ENCODE measurements at places on chromosomes 1 and 21.

- DNase-seq: no peak
These were observed 9.2 kb upstream of the H6PD start for GRCh38 chr1:9225411-9225785.

DNA sequence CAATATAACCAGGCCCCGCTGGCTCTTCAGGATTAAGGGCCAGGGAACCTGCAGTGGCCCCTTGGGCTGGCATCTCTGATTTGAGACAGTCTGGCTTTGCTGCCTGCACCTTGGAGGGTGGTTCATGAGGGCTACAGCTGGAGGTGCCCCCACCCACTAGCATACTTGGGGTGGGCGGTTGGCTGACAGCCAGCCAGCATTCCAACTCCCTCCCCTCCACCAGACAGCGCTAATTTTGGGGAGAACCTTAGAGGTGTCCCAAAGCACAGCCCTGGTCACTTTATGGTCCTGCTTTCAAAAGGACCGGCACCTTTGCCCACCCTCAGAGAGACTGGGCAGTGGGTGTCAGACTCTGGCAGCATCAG, 180.7 kb upstream of the VAMP3 start:
- DNase-seq: no peak

- no peak for DNase-seq
These were observed 98.2 kb downstream of the ATP1A1 start for GRCh38 chr1:116471241-116471640.

GRCh38 chr1:62391369-62391971, 45.4 kb upstream of the USP1 start:
- DNase-seq: no peak

DNA sequence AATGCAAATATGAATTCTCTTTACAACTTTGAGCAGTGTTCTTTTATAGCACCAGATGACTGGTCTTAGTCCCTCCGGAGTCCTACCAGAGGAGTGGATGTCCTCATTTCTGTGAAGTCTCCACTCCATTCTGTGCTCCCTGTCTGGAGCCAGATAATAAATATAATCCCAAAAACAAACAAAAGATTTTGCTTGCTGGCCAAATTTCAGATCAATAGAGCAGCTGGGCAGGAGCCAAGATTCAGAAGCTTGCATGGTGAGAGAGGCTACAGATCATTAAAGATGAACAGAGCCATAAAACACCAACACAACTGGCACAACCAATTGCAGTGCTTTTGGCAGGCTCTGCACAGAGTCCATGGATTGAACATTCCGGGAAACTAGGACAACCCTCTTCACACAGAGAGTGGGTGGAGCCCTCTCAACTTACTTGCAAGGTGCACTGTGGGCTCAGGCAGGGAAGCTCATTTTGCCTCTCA, 231.5 kb upstream of the SNX7 start:
- no peak for DNase-seq

DNA sequence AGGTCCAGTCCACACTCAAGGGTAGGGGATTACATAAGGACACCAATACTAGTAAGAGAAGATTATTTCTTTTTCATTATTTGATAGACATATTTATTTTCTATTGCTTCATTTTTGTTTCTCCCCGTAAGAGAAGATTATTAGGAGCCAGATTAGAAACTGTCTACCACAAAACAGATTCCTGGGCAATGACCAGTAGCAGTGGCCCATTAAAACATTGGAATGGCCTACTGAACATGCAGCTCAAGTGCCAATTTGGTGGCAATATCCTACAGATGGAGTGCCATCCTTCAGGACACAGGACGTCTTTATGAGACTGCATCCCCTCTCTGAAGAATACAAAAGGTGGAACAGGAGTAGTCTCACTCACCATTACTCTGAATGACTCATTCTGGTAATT, 34.0 kb upstream of the ARHGAP29 start:
- no peak for DNase-seq

- no peak for DNase-seq
These were observed 44.1 kb downstream of the SLC5A9 start for GRCh38 chr1:48266576-48266975.

- DNase-seq: no peak
These were observed 182.7 kb downstream of the GRIK3 start for GRCh38 chr1:36851595-36851994.

GRCh38 chr1:217712925-217713597, 81.9 kb downstream of the SPATA17 start:
- no peak for DNase-seq

- DNase-seq: no peak
These were observed 174.8 kb downstream of the NTNG1 start for GRCh38 chr1:107315652-107316051.

GRCh38 chr1:49240709-49241221, 464.1 kb upstream of the BEND5 start:
- no peak for DNase-seq

DNA sequence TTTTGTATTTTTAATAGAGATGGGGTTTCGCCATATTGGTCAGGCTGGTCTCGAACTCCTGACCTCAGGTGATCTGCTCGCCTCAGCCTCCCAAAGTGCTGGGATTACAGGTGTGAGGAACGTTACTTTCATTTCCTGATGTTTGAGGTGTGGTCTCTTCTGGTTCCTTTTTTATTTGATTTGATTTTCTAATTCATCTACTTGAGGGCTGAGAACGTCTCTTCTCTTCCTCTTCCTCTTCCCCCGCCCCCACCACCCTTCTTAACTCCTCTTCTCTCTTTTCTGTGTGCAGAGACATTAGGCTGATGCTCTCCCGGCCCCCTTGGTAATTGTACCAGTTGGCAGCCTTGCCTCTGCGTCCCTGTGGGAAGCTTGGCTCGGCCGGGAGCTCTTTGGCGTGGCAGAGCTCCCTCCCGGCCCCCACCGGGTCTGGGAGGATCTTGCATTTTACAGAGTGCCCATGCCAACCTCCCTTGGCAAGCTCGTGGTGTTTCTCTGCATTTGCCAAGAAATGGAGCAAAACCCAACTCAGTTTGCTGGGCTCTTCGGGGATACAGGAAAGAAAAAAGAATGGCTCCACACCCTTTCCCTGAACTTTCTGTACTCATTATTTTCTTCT, 19.9 kb downstream of the CRYAA start:
- no peak for DNase-seq

DNA sequence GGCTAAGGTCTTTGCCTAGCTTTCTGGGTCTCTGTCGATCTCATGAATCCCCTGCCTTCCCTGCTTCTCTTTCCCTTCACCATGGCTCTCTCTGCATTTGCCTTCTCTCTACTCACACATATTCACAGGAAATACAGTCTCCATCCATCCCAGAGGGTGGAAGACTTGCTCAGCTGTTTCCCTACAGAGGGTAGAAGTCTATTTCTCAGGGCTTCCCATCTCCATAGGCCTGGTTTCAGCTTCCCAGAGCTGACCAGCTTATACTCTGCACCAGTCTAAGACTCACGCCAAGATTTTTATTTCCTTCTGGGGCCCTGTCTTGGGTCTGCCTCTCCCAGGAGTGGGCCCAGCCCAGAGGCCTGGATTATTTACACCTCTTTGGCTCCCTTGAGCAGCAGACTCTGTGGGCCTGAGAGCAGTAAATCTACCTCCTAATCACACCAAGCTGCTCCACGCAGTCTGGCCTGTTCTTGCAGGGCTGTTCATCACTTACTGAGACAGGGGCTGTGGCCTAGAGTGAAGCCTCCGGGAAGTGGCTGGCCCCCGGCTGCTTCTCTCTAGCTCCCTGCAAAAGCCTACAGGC, 102.5 kb downstream of the PLXNA2 start:
- DNase-seq: no peak

GRCh38 chr1:63042278-63042677, 258.3 kb downstream of the ATG4C start:
- no peak for DNase-seq

DNA sequence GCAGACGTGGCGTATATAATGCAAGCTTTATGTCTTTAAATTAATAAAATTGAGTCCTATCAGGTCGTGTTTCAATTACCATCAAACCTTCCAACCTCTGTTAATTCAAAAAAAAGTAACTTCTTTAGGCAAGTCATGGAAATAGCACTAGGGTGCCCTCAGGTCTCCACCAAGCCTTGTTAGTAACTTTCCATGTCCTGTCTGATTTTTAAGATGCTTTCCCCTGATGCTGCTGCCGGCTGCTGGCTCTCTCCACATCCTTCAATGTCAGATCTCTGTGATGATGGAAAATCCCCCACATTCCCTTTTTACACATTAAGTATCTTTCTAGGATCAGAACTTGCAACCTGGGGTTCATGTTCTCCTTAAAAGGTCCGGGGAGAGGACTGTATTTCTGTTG, 3.0 kb downstream of the ERG start:
- DNase-seq: no peak

DNA sequence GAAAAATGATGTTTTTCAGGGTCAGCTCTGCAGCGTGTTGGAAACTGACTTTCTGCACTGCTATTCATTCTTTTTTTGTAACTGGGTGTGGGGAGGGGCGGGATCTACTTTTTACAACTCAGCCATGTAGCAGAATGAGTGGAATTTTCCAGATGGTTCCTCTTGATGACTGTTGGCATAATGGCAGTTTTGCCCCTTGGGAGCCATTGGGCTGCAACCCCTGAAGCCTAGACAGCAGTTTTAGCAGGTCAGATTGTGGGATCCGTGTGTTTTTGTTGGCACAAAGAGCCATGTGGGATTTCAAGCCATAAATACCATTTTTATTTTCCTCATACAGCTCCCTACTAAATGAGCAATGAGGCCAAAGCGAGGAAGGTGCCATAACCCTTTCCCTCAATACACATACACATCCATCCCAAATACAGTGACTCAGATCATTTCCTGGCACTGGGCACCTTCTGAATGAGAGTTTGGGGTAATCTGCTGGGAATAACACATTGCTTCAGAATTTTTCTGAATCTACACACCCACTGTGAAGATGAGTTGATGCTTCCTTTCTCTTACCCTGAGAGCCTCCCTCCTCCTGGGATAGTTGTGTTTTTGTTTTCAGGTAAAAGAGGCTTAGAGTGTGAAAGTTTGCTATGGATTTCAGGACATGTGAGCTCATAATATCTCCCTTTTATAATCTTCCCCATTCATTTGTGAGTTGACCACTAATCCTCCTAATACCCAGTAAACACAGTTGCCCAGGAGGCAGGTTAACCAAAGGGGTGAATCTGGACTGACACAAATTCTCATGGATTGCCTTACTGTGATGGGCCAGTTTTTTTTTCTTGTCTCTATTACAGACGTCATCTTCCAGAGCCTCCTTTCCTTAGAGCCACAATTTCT, 13.1 kb downstream of the S100A10 start:
- DNase-seq: no peak

DNA sequence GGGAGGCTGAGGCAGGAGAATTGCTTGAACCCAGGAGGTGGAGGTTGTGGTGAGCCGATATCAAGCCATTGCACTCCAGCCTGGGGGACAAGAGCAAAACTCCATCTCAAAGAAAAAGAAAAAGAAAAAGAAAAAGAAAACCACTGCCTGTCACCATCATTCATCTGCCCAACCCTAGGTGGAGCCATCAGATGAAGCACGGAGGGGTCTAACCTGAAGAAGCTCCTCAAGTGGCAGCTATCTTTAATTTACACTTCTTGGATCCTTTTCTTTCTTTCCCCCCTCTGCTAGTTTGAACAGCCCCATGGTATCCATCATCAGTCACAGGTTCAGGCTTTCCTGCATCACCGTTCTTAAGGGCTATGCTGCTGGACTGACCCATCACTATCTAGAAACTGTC, 57.0 kb downstream of the PLEKHA6 start:
- DNase-seq: no peak

DNA sequence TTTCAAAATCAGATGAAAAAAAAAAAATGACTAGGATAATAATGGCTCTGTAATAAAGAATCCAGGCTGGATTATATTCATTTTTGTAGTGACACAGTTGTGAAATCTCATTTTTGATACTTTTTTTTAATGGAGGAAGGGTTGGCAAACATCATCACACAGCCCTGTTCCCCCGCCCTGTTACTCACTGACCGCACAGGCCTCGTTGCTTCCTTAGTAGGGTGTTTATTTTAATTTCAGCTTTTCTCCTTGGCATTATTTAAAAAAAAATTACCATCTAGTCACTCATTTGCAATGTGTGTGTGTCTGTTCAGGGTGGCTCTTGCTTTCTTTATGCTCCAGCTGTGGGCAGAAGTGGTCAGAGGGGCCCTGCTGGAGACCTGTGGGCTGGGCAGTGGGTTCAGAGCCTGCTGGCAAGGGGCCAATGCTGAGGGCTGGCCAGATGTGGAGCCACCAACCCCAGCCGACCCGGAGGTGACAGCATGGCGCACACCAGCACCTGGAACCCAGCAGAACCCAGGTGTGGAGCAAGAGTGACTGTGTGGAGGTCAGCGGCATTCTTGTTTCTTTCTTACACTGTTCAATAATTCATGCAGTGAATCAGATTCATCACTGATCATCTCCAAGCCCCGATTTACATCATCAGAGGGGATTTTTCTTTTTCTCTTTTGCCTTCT, 44.6 kb downstream of the ZSCAN20 start:
- no peak for DNase-seq

- DNase-seq: no peak
These were observed 30.1 kb upstream of the IL10 start for GRCh38 chr1:206802401-206802800.

DNA sequence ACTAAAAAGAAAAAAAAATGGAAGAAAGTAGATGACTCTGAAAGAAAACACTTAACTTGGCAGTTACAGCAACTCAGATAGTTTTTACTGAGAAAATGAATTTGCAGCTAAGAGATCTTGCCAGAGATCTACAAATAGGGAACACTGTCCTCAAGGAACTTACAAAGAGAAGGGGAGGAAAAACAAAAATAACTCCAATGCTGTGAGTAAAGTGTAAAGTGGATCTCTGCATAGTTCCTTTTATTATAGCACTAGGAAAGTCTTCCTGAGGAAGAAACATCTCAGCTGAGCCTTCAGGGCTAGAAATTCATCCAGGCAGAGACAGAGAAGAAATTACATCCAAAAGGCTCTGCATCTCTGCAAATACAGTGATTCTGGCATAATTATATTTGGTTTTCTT, 3.9 kb downstream of the CD1B start:
- no peak for DNase-seq

GRCh38 chr21:41604583-41605041, 96.7 kb upstream of the TMPRSS2 start:
- DNase-seq: no peak

- no peak for DNase-seq
These were observed 53.9 kb downstream of the PRSS38 start for GRCh38 chr1:227869279-227869842.

DNA sequence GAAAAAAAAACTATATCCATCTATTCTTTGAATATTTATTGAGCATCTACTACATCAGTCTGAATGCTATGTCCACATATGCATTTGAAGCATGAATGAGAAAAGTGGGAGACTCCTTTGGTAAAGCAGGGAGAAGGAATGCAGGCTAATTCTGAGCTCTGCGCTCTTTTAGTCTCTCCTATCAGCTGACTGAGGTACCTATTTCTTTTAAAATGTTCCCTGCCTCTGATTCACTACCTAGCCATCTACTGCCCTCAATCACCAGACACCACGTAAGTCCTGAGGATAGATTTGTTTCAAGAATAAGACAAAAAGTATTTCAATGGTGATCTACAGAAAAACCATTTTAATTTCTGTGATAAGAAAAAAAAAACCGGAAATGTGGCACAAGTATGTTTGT, 3.8 kb upstream of the RGS13 start:
- no peak for DNase-seq

- no peak for DNase-seq
These were observed 28.7 kb downstream of the FMO2 start for GRCh38 chr1:171213559-171214454.

All from central memory CD4-positive, alpha-beta T cell (primary cell).